Vagina (tissue), 2 donors: ENCODE measurements at places on chromosomes 3 and 15. TPM values are rescaled to one million over a fixed set of nuclear protein-coding genes. Genes with fewer than 3 reads are reported as not detected.
A peak's percentile ranks its signal among the peaks of the same experiment; 100 is the strongest.

GRCh38 chr3:69250014-69250413 lies 127.6 kb upstream of the LMOD3 start:
- no peaks in the 10 kb centered on the region for H3K27me3 ChIP-seq
- DNase-seq: no peak
- no peak overlapping the region for H3K4me3 ChIP-seq
- H3K27ac ChIP-seq: no peak overlapping the region
- no peaks in the 10 kb centered on the region for H3K4me1 ChIP-seq
- no peaks in the 10 kb centered on the region for H3K36me3 ChIP-seq

GRCh38 chr3:58005669-58006068 lies 2.6 kb upstream of the FLNB start:
- H3K36me3 ChIP-seq: no peaks in the 10 kb centered on the region
- no peak overlapping the region for H3K4me3 ChIP-seq
- no peaks in the 10 kb centered on the region for H3K27me3 ChIP-seq
- H3K27ac ChIP-seq: no peak overlapping the region

GRCh38 chr3:89488800-89489580 lies 381.6 kb downstream of the EPHA3 start:
- H3K4me1 ChIP-seq: no peaks in the 10 kb centered on the region
- no peak overlapping the region for H3K27ac ChIP-seq
- H3K27me3 ChIP-seq: no peaks in the 10 kb centered on the region
- no peaks in the 10 kb centered on the region for H3K36me3 ChIP-seq
- no peak for DNase-seq

DNA sequence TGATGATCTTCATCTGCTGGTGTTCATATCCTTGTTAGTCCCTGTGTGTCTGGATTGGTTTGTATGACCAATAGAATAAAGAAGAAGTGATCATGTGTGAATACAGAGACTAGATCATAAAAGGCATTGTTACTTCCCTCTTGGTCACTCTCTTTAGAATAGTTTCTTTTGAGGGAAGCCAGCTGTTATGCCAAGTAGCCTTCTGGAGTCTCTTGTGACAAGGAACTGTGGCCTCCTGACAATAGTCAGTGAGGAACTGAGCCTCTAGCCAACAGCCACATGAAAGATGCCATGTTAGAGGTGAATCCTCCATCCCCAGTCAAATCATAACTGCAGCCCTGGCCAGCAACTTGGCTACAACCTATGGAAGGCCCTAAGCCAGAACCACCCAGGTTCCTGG lies 63.0 kb upstream of the SMAD3 start:
- H3K27ac ChIP-seq: no peak overlapping the region
- no peak for DNase-seq
- H3K4me1 ChIP-seq: no peaks in the 10 kb centered on the region
- H3K36me3 ChIP-seq: no peaks in the 10 kb centered on the region
- H3K27me3 ChIP-seq: no peaks in the 10 kb centered on the region

DNA sequence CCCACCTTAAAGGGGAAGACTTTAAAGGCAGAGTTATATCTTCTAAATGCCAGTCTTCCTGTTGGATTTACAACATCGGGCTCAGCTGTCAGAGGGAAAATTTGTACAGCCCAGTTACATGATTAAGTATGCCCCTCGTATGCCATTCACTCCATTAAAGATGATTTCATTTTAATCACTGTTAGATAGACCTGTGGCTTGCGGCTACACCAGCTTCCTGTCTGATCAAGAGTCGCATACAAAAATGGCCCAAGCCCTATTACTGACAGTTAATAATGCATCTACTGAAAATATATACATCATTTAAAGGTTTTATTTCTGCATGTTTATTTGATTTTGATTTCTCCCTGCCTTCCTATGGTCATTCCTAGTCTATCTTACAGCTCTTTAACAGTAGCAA lies 7.1 kb downstream of the EIF4E3 start:
- DNase-seq: no peak
- H3K27me3 ChIP-seq: no peaks in the 10 kb centered on the region
- no peak overlapping the region for H3K4me3 ChIP-seq
- H3K27ac ChIP-seq: no peak overlapping the region

GRCh38 chr3:169034401-169034800 lies 629.1 kb downstream of the MECOM start:
- DNase-seq: no peak
- no peaks in the 10 kb centered on the region for H3K27me3 ChIP-seq
- H3K4me3 ChIP-seq: no peak overlapping the region
- H3K4me1 ChIP-seq: no peaks in the 10 kb centered on the region

GRCh38 chr15:54567408-54568035 lies 589.3 kb downstream of the UNC13C start:
- no peaks in the 10 kb centered on the region for H3K4me1 ChIP-seq
- H3K36me3 ChIP-seq: no peaks in the 10 kb centered on the region
- no peak overlapping the region for H3K4me3 ChIP-seq
- no peak overlapping the region for H3K27ac ChIP-seq
- no peaks in the 10 kb centered on the region for H3K27me3 ChIP-seq

GRCh38 chr3:164208048-164208447 lies 870.2 kb downstream of the SI start:
- no peaks in the 10 kb centered on the region for H3K36me3 ChIP-seq
- no peaks in the 10 kb centered on the region for H3K4me1 ChIP-seq
- no peak overlapping the region for H3K4me3 ChIP-seq
- H3K27ac ChIP-seq: no peak overlapping the region
- no peak for DNase-seq

GRCh38 chr3:151891721-151892120 lies 18.3 kb downstream of the SUCNR1 start:
- H3K27me3 ChIP-seq: no peaks in the 10 kb centered on the region
- DNase-seq: no peak
- H3K27ac ChIP-seq: no peak overlapping the region
- H3K4me1 ChIP-seq: no peaks in the 10 kb centered on the region
- H3K4me3 ChIP-seq: no peak overlapping the region

Gene SMCO1
- not detected for total RNA-seq

Gene SLC51A
- total RNA-seq: 1.2 TPM

Gene CELSR3
- total RNA-seq: 2.2 TPM

DNA sequence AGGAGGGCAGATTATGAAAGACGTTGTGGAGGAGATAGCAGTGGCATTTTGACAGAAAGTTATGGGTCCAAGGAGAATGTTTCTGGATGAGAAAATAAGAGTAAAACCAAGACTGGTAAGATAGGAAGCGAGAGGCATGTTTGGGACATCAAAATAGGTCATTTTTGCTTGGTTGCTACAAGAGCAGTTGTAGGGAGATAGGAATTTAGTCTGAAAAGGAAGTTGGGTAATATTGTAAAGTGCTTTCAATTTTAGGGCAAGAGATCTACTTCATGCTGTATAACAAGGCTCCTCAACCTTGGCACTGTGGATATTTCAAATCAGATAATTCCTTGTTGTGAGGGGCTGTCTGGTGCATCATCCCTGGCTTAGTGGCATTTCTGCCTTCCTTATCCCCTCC lies 118.0 kb upstream of the DPH6 start:
- no peaks in the 10 kb centered on the region for H3K27me3 ChIP-seq
- peaks cover 16% of the 10 kb centered on the region for H3K4me1 ChIP-seq
- H3K36me3 ChIP-seq: no peaks in the 10 kb centered on the region
- no peak for DNase-seq
- no peak overlapping the region for H3K4me3 ChIP-seq

DNA sequence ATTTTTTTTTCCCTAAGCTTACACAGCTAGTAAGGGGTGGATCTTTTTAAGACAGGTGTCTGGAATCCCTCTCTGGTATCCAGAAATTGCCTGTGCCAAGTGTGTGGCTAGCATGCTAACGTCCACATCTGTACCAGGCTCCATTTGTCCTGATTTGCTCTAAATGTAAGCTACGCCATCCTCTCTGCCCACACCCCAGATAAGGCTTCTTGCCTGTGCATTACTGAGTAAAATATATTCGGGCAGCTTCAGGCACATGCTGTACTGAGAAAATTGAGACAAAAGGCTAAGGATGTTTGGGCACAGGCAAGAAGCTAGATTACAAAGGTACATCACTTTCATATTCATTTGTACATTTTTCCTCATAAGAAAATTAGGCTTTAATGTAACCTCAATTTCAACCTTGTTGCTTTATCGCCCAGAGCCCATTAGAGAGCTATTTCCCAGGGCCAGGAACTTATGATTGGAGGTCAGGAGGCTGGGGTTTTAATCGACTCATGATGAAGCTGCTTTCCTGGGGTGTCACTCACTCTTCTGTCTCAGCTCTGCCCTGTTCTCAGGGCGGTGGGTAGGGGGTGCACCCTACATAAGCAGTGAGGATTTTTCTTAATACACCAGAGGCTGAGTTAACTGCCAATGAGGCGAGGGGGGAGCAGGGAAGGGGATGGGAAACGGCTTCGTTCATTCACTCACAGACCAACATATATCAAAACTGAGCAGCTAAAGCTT lies 106.3 kb downstream of the RORA start:
- no peaks in the 10 kb centered on the region for H3K36me3 ChIP-seq
- H3K4me1 ChIP-seq: no peaks in the 10 kb centered on the region
- no peak overlapping the region for H3K4me3 ChIP-seq
- no peak overlapping the region for H3K27ac ChIP-seq
- no peaks in the 10 kb centered on the region for H3K27me3 ChIP-seq

- no peaks in the 10 kb centered on the region for H3K36me3 ChIP-seq
- no peak overlapping the region for H3K4me3 ChIP-seq
- no peak overlapping the region for H3K27ac ChIP-seq
- H3K4me1 ChIP-seq: no peaks in the 10 kb centered on the region
Measured at GRCh38 chr15:37536967-37537605, 397.4 kb upstream of the TMCO5A start.

DNA sequence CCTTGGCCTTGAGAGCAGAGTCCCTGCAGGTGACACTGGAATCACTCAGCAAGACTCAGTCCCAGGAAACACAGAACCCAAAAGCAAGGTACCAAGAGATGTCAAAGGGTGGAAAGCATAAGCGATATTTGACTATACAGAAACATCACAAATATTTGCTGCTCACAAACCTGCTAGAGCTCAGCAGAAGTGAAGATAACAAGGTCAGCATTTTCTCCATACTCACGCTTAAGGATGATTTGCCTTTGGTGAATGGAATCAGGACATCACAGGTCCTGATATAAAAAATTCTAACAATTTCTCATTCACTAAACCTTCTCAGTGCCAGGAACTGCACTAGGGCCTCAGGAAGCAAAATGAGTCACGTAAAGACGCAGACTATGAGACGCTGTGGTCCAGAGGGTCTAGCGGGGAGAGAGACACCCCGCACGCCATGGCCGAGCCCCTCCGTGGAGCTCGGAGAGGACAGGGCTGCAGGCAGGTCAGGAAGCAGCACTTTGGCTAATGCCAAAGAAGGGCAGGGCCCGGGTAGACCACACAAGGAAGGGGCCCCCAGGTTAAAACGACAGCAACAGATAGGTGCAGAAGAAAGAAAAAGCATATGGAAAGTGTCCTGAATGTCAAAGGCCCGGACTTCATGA lies 10.7 kb downstream of the PCSK6 start:
- DNase-seq: no peak
- H3K4me1 ChIP-seq: no peaks in the 10 kb centered on the region
- no peaks in the 10 kb centered on the region for H3K36me3 ChIP-seq
- H3K27ac ChIP-seq: no peak overlapping the region
- H3K4me3 ChIP-seq: no peak overlapping the region
- H3K27me3 ChIP-seq: no peaks in the 10 kb centered on the region

DNA sequence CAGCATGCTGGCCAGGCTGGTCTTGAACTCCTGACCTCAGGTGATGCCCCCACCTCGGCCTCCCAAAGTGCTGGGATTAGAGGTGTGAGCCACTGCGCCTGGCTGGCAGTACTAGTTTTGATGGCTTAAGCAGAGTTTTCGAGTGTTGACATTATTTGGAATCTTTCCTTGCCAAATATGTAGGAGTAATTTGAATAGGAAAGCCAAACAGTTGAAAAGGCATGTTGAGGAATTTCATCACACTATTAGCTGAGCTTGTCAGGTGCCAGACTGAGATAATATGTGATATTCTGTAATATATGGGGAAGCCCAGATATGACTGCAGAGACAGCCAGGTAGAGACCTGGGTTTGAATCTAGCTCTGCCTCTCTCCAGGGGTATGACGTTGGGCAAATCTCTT lies 109.3 kb downstream of the SV2B start:
- DNase-seq: no peak
- H3K4me1 ChIP-seq: no peaks in the 10 kb centered on the region
- no peak overlapping the region for H3K27ac ChIP-seq
- no peaks in the 10 kb centered on the region for H3K27me3 ChIP-seq
- no peaks in the 10 kb centered on the region for H3K36me3 ChIP-seq
- no peak overlapping the region for H3K4me3 ChIP-seq

Gene NANOGP8
- not detected for total RNA-seq

DNA sequence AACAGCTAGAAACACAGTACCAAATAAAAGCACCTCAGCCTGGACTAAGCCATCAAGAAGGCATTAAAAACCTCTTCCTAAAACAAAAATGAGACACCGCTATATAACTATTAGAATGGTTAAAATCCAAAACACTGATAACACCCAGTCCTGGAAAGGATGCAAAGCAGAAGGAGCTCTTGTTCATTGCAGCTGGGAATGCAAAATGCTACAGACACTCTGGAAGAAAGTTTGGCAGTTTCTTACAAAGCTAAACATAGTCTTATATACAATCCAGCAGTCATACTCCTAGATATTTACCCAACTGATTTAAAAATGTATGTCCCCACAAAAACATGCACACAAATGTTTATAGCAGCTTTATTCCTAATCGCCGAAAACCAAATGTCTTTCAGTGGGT lies 35.7 kb downstream of the CHSY1 start:
- H3K4me3 ChIP-seq: no peak overlapping the region
- no peaks in the 10 kb centered on the region for H3K27me3 ChIP-seq
- H3K4me1 ChIP-seq: peaks cover 49% of the 10 kb centered on the region
- H3K36me3 ChIP-seq: no peaks in the 10 kb centered on the region

- H3K27ac ChIP-seq: no peak overlapping the region
- H3K4me3 ChIP-seq: no peak overlapping the region
- H3K27me3 ChIP-seq: no peaks in the 10 kb centered on the region
- no peaks in the 10 kb centered on the region for H3K4me1 ChIP-seq
- H3K36me3 ChIP-seq: no peaks in the 10 kb centered on the region
Measured at GRCh38 chr3:106048946-106049481, 180.2 kb upstream of the CBLB start.

Gene SH3GL3
- 3.9 TPM for total RNA-seq

GRCh38 chr15:48391950-48392349 lies 60.7 kb downstream of the DUT start:
- peak overlapping the region; percentile 89 for H3K27ac ChIP-seq
- peaks cover 59% of the 10 kb centered on the region for H3K4me1 ChIP-seq
- no peak overlapping the region for H3K4me3 ChIP-seq

- no peaks in the 10 kb centered on the region for H3K36me3 ChIP-seq
- no peaks in the 10 kb centered on the region for H3K4me1 ChIP-seq
- no peak for DNase-seq
- no peak overlapping the region for H3K4me3 ChIP-seq
- H3K27ac ChIP-seq: no peak overlapping the region
Measured at GRCh38 chr3:71825551-71826283, 40.8 kb upstream of the PROK2 start.

- H3K4me3 ChIP-seq: no peak overlapping the region
- no peak overlapping the region for H3K27ac ChIP-seq
- peaks cover 28% of the 10 kb centered on the region for H3K4me1 ChIP-seq
- DNase-seq: no peak
- no peaks in the 10 kb centered on the region for H3K36me3 ChIP-seq
Measured at GRCh38 chr3:149560001-149560400, 85.5 kb downstream of the TM4SF4 start.

Gene HACL1
- total RNA-seq: 8.1 TPM
